ENCODE measurements at places on chromosomes 11 and 22. TPM values are rescaled to one million over a fixed set of nuclear protein-coding genes. Genes with fewer than 3 reads are reported as not detected.

- no peak for DNase-seq
Observed at GRCh38 chr11:131254254-131254653, 116.2 kb upstream of the NTM start.

DNA sequence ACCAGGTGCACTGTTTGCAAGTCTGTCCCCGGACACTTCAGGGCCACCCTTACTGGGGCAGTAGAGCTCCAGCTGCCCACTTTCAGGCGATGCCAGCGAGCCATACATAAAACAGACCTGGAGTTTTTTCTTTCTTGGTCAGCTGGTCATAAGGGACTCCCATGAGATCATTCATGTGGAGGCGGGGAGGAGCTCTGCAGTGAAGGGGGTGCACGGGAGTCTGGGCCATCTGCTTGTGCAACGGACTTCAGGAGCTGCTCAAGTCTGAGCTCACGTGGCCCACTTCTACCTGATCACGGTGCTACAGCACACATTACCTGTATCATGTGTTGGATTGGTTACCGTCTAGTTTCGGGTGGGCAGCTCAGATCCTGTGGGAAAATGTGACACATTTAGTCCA, 9.2 kb upstream of the MRGPRF start:
- no peak for DNase-seq

GRCh38 chr11:2701898-2702434, 2.2 kb upstream of the KCNQ1OT1 start:
- DNase-seq: peak; percentile 2

DNA sequence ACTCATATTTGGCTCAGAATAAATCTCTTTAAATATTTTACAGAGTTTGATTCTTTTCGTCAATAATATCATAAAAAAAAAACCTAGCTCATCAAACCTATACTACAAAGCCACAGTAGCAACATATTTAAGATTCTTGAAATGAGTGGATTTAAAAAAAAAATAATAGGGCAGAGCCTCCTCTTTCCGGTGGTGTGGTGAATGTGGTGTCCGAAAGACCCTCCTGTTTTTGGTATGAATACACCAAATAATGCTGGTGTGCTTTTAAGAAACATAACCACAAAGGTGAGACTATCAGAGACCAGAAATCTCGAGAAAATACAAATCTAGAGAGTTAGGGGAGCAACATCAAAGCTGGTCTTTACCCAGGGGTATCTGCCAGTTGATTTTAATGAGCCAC, 342.6 kb downstream of the TBC1D22A start:
- no peak for DNase-seq

- DNase-seq: peak; percentile 82
Observed at GRCh38 chr11:44627911-44628729, 62.7 kb downstream of the CD82 start.

MYBPC3 gene
- total RNA-seq: 2,538 TPM

Measured in left ventricle myocardium inferior (tissue), 1 donor.